Skeletal muscle tissue (tissue), 5 donors: ENCODE measurements at places on chromosomes 6 and 20. TPM values are rescaled to one million over a fixed set of nuclear protein-coding genes. Genes with fewer than 3 reads are reported as not detected.

The PACRG gene
- 1.0 TPM for total RNA-seq

The LY6G6F gene
- total RNA-seq: not detected

The SSTR4 gene
- total RNA-seq: not detected

The DIDO1 gene
- 35.0 TPM for total RNA-seq
